ENCODE measurements at places on chromosomes 7 and 10. TPM values are rescaled to one million over a fixed set of nuclear protein-coding genes. Genes with fewer than 3 reads are reported as not detected.

DNA sequence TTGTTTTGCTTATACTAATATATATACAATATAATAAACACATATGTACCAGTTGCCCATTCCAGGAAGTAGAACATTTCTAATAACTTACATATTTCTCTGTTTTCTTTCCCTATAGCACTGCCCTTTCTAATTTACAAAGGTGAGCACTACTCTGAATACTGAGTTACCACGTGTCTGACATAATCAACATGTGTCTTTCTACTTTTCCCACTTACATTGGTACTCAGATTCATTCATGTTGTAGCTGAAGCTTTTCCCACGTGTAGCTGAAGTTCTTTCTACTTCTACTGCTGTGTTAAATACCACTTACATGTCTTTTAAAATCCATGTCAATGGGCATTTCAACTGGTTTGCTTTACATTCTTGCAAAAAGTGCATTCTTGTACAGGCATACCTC lies 317.3 kb downstream of the DGKB start:
- DNase-seq: no peak

GRCh38 chr10:125123476-125124114 lies 36.8 kb downstream of the CTBP2 start:
- no peak for DNase-seq

Gene CLRN3
- not detected for total RNA-seq

Gene SPDYE5
- total RNA-seq: not detected

DNA sequence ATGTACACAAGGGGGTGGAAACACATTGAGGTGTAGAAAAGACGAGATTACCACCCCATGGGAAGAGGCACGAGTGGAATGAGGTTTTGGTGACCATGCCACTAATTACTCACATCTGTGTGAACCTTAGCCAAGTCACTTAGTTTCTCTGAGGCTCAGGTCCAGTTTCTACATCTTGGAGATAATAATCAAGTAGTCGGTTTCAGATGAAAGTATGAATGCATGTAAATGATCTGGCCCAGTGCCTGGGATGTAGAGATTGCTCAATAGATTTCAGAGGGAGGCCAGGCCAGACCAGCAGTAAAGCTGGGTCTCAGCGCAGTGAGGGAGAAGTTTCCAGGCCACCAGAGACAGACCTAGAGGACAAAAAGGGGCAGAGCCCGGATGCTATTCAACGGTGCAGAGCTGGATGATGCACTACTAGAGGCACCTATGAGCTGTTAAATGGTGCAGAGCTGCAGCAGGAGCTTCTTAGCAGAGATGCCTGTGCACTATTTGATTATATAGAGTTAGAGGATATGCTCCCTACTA lies 725.1 kb downstream of the GRID1 start:
- no peak for DNase-seq

GRCh38 chr7:75646571-75647102 lies 92.1 kb downstream of the HIP1 start:
- DNase-seq: no peak

Gene PRSS37
- total RNA-seq: not detected

Gene DENND2A
- total RNA-seq: not detected

DNA sequence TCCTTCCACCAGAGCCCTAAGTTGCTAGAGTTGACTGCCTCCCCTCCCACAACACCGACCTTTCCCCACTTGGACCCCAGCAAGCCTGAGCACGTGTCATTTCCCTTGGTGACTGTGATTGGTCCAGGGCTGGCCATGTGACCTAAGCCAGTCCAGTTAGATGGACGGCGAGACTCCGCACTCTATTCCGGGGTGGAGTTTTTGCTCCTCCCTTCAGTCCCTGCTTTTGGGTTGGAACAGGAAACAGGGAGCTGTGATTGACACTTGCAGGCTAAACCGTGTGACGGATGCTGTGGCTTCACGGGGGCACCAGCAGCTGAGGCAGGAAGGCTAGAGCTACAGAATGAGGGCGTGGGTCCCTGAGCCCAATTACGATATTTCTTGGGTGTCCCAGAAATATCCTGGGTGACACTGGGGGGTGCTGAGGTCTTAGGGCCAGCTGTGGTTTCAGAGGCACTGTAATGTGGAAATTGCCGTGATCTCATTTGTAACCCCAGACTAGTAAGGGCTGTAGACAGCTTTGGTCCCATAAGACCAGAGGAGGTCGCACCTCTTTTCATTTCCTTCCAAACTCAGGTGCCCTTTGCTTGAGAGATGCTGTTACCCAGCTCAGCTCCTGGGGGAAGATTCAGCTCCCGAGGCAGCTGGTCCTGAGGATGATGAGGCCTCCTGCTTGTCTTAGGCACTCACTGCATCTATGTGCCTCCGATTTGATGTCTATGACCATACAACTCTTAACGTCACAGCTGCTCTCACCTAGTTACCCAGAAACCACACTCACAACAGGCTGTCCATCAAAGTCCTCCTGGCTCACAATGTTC lies 102.7 kb upstream of the NPTX2 start:
- no peak for DNase-seq

Gene KCNMA1
- 35.6 TPM for total RNA-seq

Gene FAM131B
- total RNA-seq: 0.05 TPM

- DNase-seq: no peak
These were observed 135.7 kb downstream of the TCF7L2 start for GRCh38 chr10:113085776-113086175.

DNA sequence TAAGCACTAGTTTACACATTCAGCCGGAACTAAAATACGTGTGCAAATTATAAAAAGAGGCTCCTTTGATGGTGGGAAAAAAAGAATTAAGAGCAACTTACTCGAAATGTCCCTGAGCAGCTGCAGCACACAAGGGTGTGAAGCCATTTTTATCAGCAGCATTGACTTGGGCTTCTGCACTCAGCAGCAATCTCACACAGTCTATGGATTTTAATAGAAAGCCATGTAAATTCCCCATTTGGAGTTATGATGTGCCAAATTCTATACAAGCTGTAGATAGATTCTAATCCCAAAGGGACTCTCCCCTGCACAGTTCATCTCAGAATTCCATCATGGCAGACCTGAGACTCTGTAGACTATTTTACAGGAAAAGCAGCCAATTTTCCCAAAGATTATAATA lies 90.5 kb downstream of the CTTNBP2 start:
- no peak for DNase-seq

Gene RTKN2
- total RNA-seq: not detected

Gene CYP17A1
- 2.1 TPM for total RNA-seq

- no peak for DNase-seq
These were observed 5.4 kb upstream of the SUV39H2 start for GRCh38 chr10:14873090-14873760.

GRCh38 chr7:7869036-7869435 lies 99.6 kb upstream of the GLCCI1 start:
- no peak for DNase-seq
